ENCODE measurements at places on chromosomes 6 and 20.
A peak's percentile ranks its signal among the peaks of the same experiment; 100 is the strongest.

GRCh38 chr6:3273707-3274521, 15.2 kb downstream of the PSMG4 start:
- DNase-seq, result no peak

DNA sequence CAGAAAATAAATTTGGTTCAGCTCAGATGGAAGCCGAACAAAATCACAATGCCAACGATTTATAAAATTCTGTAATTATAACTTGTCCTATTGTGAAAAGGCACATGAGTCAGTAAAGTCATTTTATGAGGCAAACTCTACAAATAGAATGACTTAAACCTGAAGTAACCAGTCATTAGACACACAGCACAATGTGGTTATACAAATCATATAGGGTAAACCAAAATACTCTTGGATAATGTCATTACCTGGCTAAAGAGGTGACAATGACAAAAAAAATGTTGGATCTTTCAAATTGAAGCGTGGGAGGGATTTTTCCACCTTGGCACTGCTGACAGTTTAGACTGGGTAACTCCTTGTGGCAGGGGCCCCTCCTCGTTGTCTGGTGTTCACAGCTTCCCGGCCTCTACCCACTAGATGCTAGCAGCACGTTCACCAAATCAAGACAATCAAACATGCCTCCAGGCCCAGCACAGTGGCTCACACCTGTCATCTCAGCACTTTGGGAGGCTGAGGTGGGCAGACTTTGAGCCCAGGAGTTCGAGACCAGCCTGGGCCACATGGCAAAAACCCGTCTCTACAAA, 5.0 kb downstream of the ANKRD60 start:
- DNase-seq, result no peak

DNA sequence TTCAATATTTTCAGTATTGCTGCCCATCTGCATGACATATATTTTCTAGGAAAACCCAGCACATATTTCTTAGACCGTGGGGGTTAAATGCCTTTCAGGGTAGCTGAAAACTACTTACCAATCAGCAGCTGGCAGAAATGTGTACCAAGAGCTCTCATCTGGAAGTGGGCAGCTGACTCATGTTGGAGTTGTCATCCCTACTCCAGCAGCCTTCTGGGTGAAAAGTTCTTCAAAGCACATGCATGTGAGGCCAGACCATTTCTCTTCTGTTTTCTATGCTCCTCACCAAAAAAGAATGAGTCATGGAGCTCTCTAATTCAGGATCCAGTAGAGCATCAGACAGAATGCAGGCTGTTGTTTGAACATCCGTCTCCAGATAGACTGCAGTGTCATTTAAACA, 135.5 kb downstream of the PAX1 start:
- DNase-seq, result no peak

GRCh38 chr20:1912053-1912452, 16.8 kb downstream of the SIRPA start:
- no peak for DNase-seq

GRCh38 chr6:161772176-161772575, 498.3 kb upstream of the AGPAT4 start:
- no peak for DNase-seq

GRCh38 chr20:10672624-10673127, 1.1 kb downstream of the JAG1 start:
- DNase-seq, result peak; percentile 15

- DNase-seq, result peak; percentile 19
Measured at GRCh38 chr20:10322073-10323012, 103.7 kb downstream of the SNAP25 start.

DNA sequence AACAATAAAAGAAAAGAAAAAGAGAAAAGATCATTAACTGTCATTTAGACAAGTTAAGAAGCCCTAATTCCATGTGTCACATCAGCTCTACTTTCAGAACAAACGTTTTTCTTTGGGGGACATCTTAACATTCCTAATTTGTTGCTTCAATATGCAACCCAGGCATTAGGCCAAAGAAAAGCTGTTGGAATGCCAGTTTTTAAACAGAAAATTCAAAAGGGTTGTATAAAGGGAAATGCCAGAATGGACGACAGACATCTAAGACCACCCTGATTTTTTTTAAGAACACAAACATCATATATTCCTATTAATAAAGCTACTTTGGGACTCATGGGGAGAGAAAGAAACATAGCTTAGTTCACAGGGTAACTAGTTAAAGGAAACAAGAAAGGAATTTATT, 315.0 kb downstream of the GMDS start:
- DNase-seq, result no peak

- DNase-seq, result no peak
Measured at GRCh38 chr6:15437090-15437635, 191.3 kb downstream of the JARID2 start.

DNA sequence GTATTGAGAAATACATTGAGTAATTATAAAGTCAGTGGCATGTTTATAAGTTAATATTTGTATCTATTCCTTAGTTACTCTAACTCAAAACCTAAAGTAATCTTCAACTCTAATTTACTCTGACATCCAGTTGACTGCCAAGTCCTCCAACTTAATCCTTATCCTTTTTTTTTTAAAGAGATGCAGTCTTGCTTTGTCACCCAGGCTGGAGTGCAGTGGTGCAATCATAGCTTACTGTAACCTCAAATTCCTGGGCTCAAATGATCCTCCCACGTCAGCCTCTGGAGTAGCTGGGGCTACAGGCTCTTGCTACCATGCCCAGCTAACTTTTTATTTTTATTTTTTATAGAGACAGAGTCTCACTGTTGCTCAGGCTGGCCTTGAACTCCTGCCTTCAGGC, 24.4 kb downstream of the PTPN1 start:
- no peak for DNase-seq

GRCh38 chr6:73394577-73395354, at the start of gene DDX43:
DDX43 (plus strand) TSS chr6:73394828; CDS start chr6:73394906, 78 bp downstream.
- DNase-seq, result no peak

- peak; percentile 81 for DNase-seq
Measured at GRCh38 chr20:14142171-14142570, 146.9 kb downstream of the MACROD2 start.

DNA sequence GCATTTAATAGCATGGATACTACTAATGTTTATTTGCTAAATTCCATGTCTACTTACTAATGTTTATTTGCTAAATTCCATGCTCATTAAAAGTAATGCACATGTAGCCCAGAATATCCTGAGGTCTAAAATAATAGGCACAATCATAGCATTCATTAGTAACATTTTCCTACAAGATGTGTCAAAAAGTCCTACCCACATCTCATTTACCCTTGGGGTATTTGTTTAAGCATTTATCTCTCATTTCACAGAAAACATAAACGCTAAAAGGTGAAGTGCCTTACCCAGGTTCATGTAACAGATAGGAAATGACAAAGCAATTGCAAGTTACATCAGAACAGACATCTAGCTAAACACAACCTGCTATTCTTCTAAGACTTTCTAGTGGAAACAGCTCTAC, 457.1 kb downstream of the HACE1 start:
- no peak for DNase-seq

DNA sequence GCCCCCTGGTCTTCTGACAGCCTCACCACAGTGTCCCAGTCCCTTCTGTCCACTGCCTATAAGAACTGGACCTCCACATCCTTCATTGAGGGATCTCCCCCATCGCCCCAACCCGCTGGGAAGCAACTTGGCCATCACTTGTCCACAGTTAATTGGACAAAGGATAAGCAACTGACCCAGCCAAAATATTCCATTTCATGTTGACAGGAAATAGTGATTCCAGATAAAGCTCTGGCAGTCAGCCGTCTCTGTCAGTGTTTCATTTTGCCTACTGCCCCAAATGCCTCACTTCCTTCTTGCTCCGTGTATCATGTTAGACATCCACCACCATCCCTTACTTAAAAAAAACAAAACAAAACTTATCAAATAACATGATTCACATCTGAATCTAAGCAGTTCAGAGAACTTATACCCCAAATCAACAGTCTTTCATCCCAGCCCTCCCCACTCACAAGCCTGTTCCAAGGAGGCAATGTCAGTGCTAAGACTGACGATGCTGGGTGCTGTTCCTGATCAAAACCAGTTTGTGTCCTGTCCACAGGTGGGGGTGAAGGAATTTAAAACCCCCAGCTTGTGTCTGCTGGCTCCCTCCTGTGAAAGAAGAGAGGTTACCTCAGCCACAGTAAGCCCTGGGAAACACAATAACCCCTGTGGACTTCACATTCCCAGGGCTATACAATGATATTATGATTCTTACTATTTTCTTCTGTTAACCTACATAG, 162.5 kb downstream of the WDR27 start:
- no peak for DNase-seq

DNA sequence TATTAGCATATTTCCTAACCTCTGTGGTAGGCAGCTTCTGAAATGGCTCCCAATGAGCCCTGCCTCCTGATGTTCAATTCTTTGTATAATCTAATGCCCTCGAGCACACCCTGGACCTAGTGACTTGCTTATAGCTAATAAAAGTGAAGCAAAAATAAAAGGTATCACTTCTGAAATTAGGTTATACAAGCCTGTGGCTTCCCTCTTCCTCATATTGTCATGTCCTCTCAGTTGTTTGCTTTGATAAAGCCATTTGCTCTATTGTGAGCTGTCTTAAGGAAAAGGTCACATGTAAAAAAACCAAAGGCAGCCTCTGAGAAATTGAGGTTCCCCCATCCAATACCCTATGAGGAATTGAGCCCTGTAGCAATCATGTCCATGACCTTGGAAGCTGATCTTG, 442.1 kb upstream of the ADGRB3 start:
- DNase-seq, result no peak

- no peak for DNase-seq
Measured at GRCh38 chr6:141000917-141001316, 1131.8 kb upstream of the GJE1 start.

DNA sequence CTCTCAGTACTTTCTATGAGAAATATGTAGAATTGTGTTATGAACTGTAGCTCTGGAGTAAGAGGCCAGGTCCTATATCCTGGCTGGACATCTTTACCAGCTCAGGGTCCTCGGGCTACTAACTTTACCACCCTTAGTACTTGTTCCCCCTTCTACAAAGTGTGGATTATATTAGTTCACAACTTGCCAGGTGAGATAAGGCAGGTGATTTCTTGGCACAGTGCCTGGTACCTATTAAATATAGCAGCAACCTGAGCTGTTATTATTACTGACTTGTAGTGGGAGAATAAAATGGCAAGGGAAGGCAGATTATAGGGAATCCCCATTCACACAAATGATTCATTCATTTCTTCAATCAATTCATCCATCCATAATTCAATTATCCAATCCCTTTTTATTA, 150.1 kb downstream of the DOK5 start:
- DNase-seq, result no peak

DNA sequence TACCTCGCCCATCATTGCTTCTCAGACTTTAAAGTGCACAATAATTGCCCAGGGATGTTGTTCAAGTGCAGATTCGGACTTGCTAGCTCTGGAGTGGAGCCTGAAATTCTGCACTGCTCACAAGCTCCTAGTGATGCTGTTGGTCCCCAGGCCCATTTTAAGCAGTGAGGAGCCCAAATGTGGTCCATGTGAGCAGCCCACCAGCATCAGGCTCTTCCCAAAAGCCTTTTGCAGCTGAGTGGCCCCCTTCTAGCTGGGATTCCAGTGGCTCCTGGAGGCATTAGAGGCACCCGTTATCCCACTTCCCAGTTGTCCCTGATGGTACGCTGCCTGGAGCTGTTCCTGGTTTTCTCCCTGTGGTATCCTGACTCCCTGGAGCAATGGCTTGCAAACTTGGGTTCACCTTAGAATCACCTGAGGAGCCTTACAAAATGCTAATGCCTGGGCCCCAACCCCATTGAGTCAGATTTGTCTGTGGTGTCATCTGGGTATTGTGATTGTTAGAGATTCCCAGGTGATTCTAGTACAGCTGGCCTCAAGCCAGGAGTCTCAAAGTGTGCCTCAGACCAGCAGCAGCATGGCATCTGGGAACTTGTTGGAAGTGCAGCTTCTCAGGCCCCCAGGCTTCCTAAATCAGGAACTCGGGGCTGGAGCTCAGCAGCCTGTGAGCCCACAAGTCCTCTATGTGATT, 186.9 kb upstream of the SLC24A3 start:
- DNase-seq, result no peak

DNA sequence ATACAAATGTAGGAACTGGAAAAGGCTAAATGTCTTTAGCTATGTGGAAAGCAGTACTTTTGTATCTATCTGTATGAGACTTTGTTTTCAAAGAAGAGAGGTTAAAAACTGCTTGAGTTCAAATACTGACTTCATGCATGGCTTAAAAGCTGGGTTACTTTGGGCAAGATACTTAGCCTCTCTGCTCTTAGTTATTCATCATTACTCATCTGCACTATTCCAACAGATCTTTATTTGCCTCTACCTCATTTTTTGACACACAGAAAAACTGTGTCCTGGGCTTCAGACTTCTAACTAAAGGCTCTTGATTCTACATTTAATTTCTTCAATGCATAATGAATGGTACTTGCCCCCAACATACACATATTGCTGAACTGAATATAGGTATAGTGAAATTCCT, 114.8 kb downstream of the DST start:
- no peak for DNase-seq

GRCh38 chr6:23704479-23705052, 421.4 kb upstream of the NRSN1 start:
- no peak for DNase-seq

DNA sequence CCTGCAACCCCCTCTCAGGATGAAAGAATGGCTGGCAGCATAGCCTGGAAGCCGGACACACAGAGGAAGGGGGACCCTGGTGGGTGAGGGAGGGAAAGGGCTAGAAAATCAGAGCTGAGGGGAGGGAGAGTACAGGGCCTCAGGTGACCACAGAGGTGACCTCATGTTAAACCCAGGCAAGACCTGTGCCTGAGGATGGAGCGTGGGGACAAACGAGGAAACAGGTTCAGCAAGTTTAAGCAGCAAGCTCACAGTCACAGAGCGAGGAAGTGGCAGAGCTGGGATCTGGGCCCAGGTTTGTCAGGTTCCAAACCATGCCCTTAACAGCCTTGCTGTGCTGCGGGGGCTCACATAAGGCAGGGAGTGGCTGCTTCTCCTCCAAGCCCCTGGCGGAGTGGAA, 4.0 kb upstream of the BPI start:
- no peak for DNase-seq

DNA sequence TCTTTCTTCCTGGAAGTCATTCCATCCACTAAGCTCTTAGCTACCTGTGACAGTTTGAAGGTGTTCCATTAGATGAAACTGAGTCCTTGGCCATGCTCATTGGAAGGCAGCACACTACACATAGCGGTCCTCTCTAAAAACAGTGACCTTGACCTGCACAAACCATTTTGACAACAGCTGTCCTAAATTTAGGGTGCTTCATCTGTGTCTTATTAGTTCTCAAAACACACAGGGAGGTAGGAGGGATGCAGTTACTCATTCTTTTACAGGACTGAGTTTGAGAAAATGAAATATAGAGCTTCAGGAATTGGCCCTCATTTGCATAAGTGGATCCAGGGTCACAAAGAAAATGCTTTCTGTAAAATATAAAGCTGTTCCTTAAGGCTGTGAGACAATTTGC, 20.4 kb upstream of the MAP3K4 start:
- no peak for DNase-seq

Data from DMS153 (cell line).